CD8-positive, alpha-beta T cell (primary cell): ENCODE measurements at places on chromosomes 5 and 9.

- DNase-seq = no peak
Measured at GRCh38 chr5:14914623-14915260, 43.2 kb upstream of the ANKH start.

- DNase-seq = no peak
Measured at GRCh38 chr9:92404042-92404836, at the start of gene OGN. Gene OGN (minus strand): TSS chr9:92404578. CDS start chr9:92403407, 1,171 bp downstream.

GRCh38 chr5:149223081-149223848, 48.4 kb upstream of the AFAP1L1 start:
- no peak for DNase-seq

DNA sequence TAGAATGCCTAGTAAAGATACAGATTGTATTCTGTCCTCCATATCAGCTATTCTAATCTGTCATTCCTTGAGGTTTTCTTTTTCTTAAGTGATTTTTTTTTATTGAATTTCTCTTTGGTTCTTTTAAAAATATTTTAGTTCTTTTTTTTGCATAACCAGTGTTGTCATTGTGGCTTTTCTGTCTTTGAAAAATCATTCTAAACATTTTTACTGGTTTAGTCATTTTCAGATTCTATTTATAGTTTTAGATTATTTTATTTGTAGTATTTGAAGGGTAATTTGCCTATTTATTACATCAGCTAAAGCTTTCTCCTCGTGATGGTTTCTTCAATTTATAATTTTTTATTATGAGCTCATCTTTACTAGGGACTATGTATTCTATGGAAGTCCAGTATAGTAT, 78.1 kb downstream of the NDUFAF2 start:
- no peak for DNase-seq

GRCh38 chr9:126376311-126377175, 49.9 kb downstream of the MVB12B start:
- no peak for DNase-seq

- DNase-seq = no peak
Measured at GRCh38 chr5:144195448-144195847, 24.8 kb downstream of the KCTD16 start.

GRCh38 chr5:175129619-175130018, 314.4 kb downstream of the DRD1 start:
- no peak for DNase-seq

DNA sequence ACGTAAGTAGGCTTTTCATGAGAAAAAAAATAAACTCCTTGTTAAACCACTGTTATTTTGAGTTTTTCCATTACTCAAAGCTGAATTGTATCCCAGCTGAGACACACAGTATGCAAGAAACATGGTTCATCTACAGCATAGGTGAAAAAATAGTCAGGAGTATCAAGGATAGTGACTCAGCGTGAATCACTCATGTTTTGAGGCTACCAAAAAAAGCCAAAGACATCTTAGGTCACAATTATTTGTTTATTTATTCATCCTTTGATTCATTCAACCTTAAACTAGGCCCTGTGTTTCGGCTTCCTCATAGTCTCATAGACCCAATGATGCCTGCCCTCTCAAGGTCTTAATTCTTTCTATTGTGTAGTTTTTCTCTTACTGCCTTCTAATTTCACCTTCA, 32.9 kb upstream of the STX17 start:
- DNase-seq = no peak

DNA sequence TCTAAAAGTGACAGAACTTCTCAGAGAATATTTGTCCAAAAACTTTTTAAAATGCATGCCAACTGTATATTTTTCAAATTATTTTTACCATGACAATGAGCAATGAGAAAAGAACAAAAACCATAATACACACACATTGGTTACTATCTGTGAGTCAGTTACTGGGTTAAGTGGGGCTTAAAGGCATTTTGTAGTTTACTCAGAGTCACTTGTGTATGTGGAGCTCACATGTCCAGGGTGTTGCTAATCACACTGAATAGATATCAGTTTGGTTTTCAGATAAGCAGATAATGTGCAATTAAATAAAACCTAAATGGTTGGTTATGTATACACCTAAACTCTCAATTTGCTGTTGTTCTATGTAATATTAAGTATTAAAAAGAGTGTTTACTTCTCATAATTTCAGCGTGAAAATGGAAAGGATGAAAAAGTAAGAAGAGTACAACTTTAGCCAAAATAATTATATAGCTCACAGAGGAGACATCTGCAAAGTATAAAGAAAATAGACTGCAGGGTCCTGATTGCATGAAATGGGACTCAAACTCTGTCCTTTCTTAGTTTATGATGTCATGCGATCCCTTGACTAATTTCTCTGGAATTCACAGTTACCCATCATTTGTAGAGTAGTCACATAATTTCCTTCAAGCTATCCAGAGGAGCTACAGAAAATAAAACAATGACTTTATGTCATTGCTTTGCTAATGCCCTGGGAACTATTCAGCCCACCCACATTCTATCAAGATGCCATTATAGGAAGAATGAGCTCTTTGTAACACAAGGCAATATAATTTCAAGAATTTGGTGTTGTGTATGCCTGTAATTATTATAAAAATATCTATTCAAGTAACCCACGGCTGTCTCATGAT, 388.0 kb upstream of the ZNF608 start:
- no peak for DNase-seq

DNA sequence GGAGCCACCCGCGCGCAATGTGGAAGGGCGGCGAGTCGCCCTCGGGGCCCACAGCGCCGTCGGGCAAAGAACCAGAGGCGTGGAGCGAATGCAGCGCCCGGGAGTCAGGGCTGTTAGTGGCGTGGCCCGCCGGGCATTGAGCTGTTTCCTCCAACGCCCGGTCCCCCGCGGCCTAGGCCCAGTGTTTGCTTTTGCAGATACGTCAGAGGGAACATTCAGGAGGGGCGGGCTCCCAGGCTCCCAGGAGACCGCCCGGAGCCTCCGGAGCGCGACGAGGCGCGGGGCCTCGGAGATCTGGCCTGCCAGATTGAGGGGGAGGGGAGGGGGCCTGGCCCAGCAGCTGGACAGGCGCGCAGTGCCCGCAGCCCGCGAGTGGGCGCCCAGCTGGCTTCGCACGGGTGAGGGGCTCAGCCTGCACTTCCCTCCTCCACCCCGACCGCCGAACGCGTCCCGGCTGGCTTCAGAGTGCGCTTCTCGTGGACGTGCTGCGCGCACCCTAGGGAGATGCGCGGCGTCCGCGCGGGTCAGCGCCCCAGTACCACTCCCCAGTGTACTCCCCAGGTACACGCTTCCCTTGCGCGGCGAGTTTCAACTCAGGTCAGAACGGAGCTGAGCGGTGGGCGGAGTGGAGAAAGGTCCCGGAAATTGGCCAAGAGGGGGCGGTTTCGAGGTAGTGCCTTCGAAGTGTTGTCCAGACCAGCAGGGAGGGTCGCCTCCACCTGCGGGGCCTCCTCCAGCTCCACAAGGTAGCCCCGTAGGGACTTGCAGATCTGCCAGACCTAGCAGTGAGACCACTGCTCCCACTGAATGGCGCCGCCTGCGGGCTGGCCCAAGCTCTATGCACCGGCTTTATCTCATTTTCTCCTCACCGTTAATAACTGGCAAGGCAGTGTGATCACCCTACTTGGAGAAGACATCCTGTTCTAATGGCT, 130.4 kb downstream of the TMEM174 start:
- no peak for DNase-seq

DNA sequence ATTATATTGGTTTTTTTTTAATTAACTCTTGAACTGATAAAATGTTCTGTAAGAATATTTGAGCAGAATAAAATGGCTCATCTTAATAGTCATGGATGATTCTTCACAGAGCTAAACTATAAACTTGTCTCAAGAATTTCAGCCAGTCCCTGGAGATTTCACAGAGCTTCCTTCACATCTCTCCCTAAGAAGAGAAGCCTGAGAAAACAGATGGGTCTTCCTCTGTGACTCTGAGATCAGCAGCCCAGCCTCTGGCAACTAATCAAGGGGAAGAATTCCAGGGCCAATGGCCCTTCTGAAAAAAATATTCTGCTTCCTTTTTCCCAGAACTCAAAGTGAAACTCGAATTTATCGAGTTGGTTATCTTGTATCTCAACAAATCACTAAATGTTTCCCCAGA, 122.2 kb upstream of the ITGA1 start:
- DNase-seq = no peak

DNA sequence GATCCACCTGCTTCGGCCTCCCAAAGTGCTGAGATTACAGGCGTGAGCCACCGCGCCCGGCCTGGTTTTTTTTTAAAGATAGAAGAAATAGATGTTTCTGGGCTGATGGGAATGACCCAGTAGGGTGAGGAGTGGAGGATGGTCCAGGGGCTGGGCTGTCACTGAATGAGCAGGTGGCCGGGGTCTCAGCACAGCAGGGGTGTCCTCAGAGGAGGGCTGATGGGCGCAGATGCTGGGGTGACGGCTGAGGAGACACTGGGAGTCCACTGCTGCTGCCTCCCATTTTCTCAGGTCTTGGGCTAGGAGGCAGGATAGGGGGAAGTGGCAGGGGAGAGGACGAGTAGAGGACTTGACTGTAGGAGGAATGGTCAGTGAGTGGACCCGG, 2.3 kb upstream of the TOR4A start:
- DNase-seq = no peak

- no peak for DNase-seq
Measured at GRCh38 chr9:18942801-18943200, 90.2 kb downstream of the SAXO1 start.

GRCh38 chr9:68970151-68970550, 43.8 kb downstream of the PRKACG start:
- no peak for DNase-seq

DNA sequence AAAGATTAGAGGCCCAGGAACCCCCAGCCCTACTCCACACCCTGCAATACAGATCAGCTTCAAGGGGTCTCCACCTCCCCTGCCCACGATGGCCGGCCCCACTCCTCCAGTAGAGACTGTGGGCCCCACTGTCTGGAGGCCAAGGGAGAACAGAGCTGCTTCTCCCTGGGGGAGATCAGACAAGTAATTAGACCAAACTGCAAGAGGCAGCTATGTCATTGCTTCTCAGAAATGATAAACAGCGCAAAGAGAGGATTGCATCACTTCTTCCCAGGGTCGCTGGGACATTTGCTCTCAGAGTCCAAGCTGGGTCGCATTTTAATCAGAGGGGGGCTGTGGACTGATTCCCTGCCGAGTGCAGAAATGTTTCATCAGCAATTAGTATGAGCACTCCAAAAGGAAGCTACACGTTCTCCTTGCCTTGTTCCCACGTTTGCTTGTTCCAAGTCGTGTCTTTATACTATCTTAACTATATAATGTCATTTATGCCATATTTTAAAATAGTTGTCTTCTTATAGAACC, 59.9 kb downstream of the ROPN1L start:
- no peak for DNase-seq
